ENCODE measurements at places on chromosomes 2 and 18. TPM values are rescaled to one million over a fixed set of nuclear protein-coding genes. Genes with fewer than 3 reads are reported as not detected.
A peak's percentile ranks its signal among the peaks of the same experiment; 100 is the strongest.

The ZSWIM2 gene
- not detected for polyA plus RNA-seq

DNA sequence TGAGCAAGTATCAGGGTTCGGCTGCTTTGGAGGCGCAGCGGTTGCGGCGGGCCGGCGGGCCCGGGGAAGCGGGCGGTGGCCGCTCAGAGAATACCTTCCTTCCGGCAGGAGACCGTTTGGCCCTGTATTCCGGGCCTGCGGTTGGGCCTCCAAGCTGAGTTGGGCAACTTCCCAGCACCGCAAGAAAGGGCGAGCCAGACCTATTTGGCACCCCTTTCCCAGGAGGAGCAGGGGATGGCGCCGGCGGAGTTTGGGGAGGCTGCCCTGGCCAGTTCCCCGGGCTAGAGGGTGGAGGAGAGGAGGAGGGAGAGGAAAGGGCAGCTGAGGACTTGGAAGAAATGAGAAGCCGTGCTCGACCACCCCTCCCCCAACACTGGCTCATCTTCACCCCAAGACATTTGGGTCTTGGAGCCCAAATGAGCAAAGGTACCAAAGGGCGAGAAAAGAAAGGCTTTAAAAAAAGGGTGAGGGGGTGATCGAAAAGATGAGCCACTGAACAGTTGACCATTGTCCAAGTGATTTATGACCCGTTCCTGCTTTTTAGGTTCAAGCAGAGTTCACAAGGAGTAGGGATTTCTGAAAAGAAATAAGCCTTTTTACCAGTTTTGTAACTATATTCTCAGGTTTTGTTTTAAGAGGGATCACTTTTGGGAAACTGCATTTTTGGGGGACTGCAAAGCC lies 8.4 kb downstream of the HOXD3 start:
- DNase-seq: no peak
- H3K27ac ChIP-seq: no peak overlapping the region
- H3K4me1 ChIP-seq: no peaks in the 10 kb centered on the region
- H3K27me3 ChIP-seq: peaks cover 95% of the 10 kb centered on the region

DNA sequence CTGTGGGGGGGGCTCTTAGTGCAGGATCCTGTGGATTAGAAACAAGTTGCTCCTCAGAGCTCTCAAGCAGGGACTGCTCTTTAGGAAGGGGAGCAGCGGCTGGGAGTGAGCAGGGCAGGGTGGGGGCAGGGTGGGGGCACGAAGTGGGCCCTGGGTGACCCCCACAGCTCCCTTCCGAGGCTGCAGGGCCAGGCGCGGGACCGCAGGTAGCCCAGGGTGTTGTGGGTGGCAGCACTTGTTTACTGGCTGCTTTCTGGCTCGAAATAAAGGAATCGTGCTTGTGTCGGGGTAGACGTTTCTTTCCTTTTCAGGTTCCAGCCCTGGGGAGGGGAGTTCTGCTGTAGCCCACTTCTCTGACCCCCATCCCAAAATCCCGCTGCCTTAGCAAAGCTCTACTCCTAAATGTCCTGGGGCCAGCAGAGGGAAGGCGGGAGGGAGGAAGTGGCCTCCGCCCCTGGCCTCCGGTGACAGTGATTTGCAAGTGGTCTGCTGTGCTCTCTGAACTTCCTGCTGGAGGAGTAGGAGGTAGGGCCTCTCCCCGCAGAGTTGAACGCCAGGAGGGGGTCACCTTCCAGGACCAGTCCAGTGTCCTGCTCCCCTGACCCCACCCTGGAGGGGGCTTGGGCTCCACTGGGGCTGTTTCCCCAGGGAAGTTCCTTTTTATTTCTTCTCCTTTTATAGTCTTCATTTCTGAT lies 8.3 kb downstream of the NEU4 start:
- H3K36me3 ChIP-seq: no peaks in the 10 kb centered on the region

DNA sequence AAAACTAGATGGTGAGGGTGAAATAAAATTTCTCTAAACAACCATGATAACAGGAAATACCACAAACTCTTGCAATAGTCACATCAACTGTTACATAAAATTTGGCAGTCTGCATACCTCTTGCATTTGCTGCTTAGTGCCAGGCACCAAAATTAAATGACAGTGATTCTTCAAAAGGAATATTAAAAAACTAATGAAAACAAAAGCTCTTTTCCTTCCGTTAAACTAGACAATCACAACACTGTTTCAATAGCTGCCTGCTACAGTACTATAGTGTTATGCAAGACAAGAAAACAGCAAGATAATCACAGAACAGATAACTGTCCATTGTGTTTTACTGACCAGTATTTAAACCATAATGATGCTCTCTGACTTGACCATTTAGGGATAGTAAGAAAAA lies 239.0 kb upstream of the SMAD7 start:
- no peak for DNase-seq
- H3K4me3 ChIP-seq: no peak overlapping the region
- no peak overlapping the region for H3K27ac ChIP-seq
- no peaks in the 10 kb centered on the region for H3K4me1 ChIP-seq
- H3K27me3 ChIP-seq: no peaks in the 10 kb centered on the region

GRCh38 chr18:9209279-9209678 lies 72.7 kb downstream of the ANKRD12 start:
- no peaks in the 10 kb centered on the region for H3K4me1 ChIP-seq
- no peak overlapping the region for H3K4me3 ChIP-seq
- no peak overlapping the region for H3K27ac ChIP-seq
- no peaks in the 10 kb centered on the region for H3K27me3 ChIP-seq
- H3K36me3 ChIP-seq: peaks cover 3% of the 10 kb centered on the region
- no peak for DNase-seq

GRCh38 chr2:240869956-240870875 lies 1.6 kb downstream of the AGXT start:
- no peak overlapping the region for H3K27ac ChIP-seq
- H3K4me1 ChIP-seq: peaks cover 21% of the 10 kb centered on the region
- H3K4me3 ChIP-seq: no peak overlapping the region
- no peaks in the 10 kb centered on the region for H3K27me3 ChIP-seq
- no peak for DNase-seq

DNA sequence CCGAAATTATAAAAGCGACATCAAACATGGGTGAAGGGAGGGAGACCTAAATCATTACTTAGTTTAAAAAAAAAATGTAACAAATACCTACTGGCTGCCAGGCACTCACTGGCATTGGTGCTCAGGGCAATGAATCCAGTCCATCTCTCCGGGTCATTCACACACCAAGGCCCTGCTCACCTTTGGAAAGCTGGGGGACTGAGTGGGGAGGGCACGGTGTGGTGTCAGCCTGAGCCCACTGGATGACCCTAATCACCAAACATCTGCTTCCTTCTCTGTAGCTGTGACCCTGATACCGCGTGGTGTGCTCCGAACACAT lies 336 bp upstream of the DDX1 start:
- no peaks in the 10 kb centered on the region for H3K27me3 ChIP-seq
- peak overlapping the region; percentile 83 for H3K4me3 ChIP-seq
- H3K27ac ChIP-seq: peak overlapping the region; percentile 79
- peaks cover 4% of the 10 kb centered on the region for H3K36me3 ChIP-seq

- H3K36me3 ChIP-seq: no peaks in the 10 kb centered on the region
- H3K27ac ChIP-seq: no peak overlapping the region
- no peak for DNase-seq
- H3K4me1 ChIP-seq: no peaks in the 10 kb centered on the region
These were observed 589.2 kb upstream of the LRRTM1 start for GRCh38 chr2:80893711-80894110.

All from small intestine (tissue), 16 donors.